ENCODE measurements at places on chromosomes 7 and 10. TPM values are rescaled to one million over a fixed set of nuclear protein-coding genes. Genes with fewer than 3 reads are reported as not detected.

Gene NUTM2B
- 0.78 TPM for total RNA-seq

Gene TMEM270
- not detected for total RNA-seq

Gene HMX2
- total RNA-seq: not detected

DNA sequence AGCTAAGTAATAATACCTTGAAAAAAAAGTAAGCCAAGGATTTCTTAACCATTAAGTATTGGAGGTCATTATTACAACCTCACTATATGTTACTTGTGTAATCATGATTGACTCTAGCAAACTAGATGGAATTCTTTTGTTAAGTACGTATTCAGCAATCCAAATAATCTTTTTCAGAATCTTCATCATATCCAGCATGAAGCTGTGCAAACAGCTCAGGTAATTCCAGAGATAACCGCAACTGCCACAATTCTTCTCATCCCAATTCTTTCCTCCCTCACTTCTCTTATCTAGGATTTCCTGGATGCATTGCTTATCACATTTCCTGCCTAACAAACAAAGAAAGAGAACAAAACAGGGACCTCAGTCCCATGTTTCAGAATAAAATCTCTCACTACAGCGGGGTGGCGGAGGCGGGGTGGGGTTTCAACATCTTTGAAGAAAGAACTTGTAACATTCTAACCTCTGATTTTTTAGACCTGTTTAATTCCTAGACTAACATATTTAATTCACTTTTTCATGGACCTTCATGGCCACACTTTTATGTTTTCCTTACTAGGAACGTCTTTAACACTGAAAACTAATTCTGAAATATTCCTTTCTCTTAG is 156.5 kb downstream of the POM121L12 start:
- no peak for DNase-seq

- DNase-seq: no peak
Measured at GRCh38 chr7:45084336-45084735, 4.4 kb downstream of the NACAD start.

DNA sequence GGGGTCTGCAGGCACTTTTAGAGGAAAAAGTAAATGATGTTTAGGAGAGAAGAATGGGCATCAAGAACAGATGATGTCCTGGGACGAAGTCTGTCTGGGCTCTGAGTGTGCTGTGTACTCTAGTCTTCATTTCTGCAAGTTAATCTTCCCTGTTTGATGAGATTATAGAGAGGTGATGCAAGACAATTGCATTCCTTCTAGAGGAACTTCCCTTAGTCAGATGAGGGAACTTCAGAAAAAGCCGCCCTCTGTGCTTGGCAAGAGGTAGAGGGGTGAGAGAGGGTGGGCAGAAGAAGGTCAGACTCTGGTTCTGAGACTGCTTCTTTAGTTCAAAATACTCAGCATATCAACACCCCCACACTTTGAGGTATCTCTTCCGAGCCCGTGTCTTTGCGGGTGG is 797.9 kb downstream of the LRMDA start:
- DNase-seq: no peak

GRCh38 chr7:92799446-92800211 is 36.7 kb downstream of the CDK6 start:
- DNase-seq: no peak

GRCh38 chr7:105618016-105618296 is 36.7 kb upstream of the EFCAB10 start:
- no peak for DNase-seq

GRCh38 chr10:79292891-79293746 is 54.1 kb upstream of the PPIF start:
- no peak for DNase-seq
